ENCODE measurements at places on chromosomes 16 and 17.

GRCh38 chr17:68568581-68568980 lies 32.6 kb downstream of the FAM20A start:
- H3K27ac ChIP-seq = no peak overlapping the region
- no peak overlapping the region for H3K4me3 ChIP-seq
- DNase-seq = no peak
- H3K27me3 ChIP-seq = no peaks in the 10 kb centered on the region
- no peaks in the 10 kb centered on the region for H3K36me3 ChIP-seq
- peaks cover 4% of the 10 kb centered on the region for H3K4me1 ChIP-seq

DNA sequence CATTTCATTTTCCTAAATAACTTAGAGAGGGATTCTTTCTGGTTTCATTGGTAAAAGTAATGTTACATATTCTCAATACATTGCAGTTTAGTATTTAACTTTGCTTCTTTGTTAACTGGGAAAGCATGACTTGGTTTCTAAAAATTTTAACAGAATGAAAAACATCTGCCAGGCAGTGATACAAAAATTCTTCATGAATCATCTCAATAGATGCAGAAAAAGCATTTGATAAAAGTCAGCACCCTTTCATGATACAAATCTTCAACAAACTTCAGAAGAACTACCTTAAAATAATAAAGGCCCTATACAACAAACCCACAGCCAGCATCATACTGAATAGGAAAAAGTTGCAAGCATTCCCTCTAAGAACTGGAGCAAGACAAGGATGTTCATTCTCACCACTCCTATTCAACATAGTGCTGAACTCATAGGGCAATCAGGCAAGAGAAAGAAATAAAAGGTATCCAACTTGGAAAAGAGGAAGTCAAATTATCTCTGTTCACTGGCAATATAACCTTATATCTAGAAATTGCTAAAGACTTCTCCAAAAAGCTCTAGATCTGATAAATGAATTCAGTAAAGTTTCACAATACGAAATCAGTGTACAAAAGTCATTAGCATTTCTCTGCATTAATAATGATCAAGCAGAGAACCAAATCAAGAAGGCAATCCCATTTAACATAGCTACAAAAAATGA lies 50.4 kb downstream of the SLFN5 start:
- H3K4me3 ChIP-seq = no peak overlapping the region
- no peaks in the 10 kb centered on the region for H3K36me3 ChIP-seq
- H3K27ac ChIP-seq = no peak overlapping the region
- no peaks in the 10 kb centered on the region for H3K4me1 ChIP-seq
- no peak for DNase-seq

- no peak overlapping the region for H3K4me3 ChIP-seq
- no peaks in the 10 kb centered on the region for H3K27me3 ChIP-seq
- no peak overlapping the region for H3K27ac ChIP-seq
- no peaks in the 10 kb centered on the region for H3K36me3 ChIP-seq
- DNase-seq = no peak
Observed at GRCh38 chr16:13554005-13554404, 365.9 kb upstream of the ERCC4 start.

- H3K4me1 ChIP-seq = no peaks in the 10 kb centered on the region
- no peaks in the 10 kb centered on the region for H3K36me3 ChIP-seq
- H3K4me3 ChIP-seq = no peak overlapping the region
- no peaks in the 10 kb centered on the region for H3K27me3 ChIP-seq
- DNase-seq = no peak
- H3K27ac ChIP-seq = no peak overlapping the region
Observed at GRCh38 chr17:8391711-8392110, 5.9 kb downstream of the RNF222 start.

DNA sequence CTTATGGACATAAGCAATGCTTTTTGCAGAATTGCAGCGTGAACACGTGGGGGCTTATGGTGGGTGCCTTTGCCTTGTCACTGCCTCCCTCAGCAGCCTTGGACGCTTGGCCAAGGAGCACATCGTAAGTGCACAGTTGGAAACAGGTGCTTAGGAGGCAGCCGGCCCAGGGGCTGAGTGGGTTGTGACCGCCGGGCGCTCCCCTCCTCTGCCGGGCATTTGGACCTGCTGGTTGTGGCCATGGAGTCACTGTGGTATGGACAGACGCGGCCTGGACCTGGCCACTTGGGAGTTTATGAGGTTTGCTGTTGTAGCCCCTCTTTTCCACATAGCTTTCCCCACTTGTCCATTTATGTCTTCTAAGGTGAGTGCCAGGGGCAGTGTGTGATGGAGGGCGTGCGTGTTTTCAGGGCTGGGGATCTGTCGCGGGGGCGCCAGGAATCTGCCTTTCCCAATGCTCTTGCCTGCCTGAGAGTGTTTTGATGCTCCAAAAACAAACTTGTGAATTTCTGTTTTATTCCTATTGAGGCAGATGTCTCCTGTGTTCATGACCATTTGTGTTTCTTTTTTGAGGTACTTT lies 49.2 kb downstream of the PDPK1 start:
- no peak overlapping the region for H3K27ac ChIP-seq
- H3K4me1 ChIP-seq = peaks cover 21% of the 10 kb centered on the region
- no peak for DNase-seq

Data from thoracic aorta (tissue), 2 donors.